ENCODE measurements at places on chromosomes 3 and 15. TPM values are rescaled to one million over a fixed set of nuclear protein-coding genes. Genes with fewer than 3 reads are reported as not detected.
A peak's percentile ranks its signal among the peaks of the same experiment; 100 is the strongest.

DNA sequence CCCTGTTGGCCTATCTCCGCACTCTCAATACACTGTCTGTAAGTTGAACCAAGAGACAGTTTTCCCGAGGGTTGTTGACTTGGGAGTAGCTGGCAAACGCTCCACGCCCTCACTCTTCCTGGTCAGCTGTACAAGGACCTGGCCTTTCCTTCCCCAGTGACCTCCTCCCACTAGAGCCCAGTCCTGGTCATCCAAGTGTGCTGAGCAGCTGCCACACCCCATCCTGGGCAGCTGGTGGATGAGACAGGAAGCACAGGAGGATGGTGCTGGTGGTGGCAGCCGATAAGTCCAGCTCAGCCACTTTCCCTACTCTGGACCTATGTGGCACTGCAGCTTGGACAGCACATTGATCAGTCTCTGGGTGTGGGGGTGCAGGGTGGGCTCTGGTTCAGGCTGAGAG lies 19.8 kb downstream of the PFKFB4 start:
- DNase-seq, result no peak

CCR9 gene
- total RNA-seq, result not detected

- no peak for DNase-seq
Observed at GRCh38 chr3:18403061-18403460, 22.1 kb downstream of the SATB1 start.

DNA sequence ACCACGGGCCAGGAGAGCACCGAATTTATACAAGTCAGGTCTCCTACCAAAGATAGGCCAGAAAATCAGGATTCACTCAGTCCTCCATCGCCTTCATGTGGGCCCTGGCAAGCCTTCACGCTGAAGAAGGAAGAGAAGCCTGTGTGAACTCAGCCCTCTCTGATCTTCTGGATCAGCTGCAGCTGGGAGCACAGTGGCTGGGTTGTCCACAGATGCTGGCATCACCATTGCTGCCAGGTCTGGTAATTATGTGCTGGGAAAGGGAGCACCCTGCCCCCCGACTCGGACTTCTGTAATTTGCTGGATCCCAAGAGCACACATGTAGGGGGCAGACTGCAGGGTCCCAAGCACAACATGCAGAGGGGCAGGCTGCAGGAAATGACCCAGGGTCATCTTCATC lies 12.4 kb upstream of the PDE8A start:
- DNase-seq, result peak; percentile 43

ITIH1 gene
- total RNA-seq, result not detected

SOX2 gene
- total RNA-seq, result not detected

LRRC34 gene
- 3.4 TPM for total RNA-seq

DNA sequence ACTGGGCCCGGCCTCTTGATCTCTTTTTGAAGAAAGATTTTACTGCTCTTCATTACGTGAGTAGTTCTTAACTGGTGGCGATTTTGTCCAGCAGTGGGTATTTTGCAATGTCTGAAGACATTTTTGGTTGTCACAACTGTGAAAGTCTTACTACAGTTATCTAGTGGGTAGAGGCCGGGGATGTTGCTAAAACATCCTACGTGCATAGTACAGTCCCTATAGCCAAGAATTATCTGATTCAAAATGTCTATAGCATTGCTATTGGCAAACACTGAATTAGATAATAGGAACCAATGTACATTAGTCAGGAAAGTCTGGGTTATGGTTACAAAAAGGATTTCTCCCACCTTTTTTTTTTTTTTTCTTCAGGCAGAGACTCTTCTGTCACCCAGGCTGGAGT lies 38.1 kb downstream of the FOXL2 start:
- DNase-seq, result no peak

DNA sequence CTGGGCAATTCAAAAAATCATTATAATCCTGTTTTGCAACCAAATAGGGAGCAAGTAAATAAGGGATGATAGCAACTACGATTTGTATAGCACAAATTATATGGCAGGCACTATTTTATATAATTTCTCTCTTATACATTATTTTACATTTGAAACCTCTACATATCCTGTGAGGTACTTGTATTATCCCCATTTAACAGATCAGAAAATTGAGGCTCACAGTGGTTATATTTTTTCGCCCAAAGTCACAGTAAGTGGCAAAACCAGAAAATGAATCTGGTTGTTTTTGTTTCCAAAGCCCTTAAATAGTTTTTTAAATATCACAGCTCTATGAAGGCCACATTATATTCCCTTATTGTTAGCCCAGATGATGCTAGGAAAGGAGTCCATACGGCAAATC lies 74.3 kb downstream of the MLH1 start:
- no peak for DNase-seq

DNA sequence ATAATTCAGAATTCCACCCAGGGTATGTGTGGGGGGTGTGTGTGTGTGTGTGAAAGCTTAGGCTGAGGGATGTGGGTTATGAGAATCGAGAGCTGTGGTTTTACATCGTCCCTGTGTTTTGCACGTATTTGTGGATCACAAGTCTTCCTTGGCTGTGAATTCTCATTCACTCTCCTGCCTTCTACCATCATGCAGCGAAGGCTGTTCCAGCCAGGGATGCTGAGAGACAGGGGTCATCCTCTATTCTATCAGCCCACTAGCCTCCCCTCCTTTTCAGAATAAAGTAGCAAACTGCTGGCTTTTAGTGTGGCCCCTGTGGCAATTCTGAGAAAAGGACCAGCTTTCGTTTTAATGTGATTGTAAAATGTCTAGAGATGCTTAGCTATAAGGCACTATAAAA lies 460.6 kb upstream of the NR2F2 start:
- no peak for DNase-seq

LRRIQ4 gene
- total RNA-seq, result not detected

DNA sequence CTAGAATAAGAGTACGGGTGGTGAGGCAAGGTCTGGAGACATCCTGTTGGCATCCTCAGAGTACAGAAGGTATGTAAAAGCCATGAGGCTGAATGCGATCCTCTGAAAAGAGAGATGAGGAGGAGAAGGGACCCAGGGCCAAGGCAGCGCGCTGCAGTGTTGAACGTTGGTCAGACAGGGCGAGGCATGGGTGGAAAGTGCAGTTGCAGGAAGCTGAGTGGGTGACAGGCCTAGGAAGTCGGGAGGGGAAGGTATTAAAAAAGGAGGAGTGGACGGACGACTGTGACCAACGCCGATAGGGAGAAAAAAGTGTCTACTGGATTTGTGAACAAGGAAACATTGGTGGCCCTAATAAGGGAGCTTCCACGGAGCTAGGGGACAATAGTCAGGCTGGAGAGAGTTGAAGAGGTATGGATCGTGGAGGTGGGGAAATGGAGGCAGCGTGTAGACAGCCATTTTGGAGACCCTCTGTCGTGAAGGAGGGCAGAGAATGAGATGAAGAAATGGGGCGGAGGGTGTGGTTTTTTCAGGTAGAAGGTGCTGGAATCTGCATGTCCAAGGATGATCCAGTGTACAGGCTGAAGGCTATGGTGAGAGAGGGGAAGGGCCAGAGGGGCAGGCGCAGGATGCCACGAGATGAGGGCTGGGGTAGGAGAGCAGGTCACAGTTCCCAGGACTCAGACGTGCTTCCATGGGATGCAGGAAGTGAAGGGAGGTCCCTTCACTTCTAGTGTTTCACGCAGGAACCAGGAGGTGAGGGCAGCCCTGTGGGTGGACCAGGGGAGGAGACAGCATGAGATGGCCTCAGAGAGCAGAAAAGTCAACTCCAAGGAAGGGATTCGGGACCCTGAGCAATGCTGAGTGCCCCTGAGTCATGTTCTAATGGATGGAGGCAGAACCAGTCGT lies 115.9 kb downstream of the ASB7 start:
- peak; percentile 59 for DNase-seq

- DNase-seq, result no peak
Observed at GRCh38 chr3:23879485-23879884, 37.3 kb downstream of the NKIRAS1 start.

- DNase-seq, result no peak
Observed at GRCh38 chr3:70820397-70820796, 508.0 kb upstream of the MDFIC2 start.

GRCh38 chr3:53083521-53083920 lies 37.6 kb upstream of the SFMBT1 start:
- DNase-seq, result peak; percentile 86

DNA sequence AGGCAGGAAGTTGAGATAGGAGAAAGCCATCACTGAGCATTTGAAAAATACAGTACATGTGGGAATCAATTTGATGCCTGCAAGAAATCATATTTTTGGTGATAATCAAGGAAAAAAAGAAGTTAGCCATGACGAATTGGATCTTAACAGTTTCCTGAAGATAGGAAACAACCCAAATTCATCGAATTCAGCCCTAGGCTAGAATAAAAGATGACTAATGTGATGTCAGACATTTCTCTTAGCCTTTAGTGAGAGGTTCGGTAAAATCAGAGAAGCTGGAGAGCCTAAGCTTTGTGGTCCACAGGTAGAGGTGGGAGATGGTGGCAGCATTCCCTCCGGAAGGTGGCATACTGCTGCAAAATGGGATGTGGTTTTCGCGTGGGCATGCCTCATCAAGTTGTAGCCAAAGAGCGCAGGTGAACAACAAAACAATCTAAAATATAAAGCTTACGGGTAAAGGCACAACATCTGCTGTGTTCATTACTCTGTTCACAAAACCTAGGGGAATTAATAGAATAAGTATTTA lies 144.1 kb upstream of the ALCAM start:
- DNase-seq, result no peak

- no peak for DNase-seq
Observed at GRCh38 chr3:170961616-170962400, 53.4 kb upstream of the EIF5A2 start.

SCN11A gene
- total RNA-seq, result 0.32 TPM

DNAJA4 gene
- total RNA-seq, result 21.4 TPM

GRCh38 chr3:159234306-159234705 lies 432.5 kb downstream of the MFSD1 start:
- DNase-seq, result no peak

DNA sequence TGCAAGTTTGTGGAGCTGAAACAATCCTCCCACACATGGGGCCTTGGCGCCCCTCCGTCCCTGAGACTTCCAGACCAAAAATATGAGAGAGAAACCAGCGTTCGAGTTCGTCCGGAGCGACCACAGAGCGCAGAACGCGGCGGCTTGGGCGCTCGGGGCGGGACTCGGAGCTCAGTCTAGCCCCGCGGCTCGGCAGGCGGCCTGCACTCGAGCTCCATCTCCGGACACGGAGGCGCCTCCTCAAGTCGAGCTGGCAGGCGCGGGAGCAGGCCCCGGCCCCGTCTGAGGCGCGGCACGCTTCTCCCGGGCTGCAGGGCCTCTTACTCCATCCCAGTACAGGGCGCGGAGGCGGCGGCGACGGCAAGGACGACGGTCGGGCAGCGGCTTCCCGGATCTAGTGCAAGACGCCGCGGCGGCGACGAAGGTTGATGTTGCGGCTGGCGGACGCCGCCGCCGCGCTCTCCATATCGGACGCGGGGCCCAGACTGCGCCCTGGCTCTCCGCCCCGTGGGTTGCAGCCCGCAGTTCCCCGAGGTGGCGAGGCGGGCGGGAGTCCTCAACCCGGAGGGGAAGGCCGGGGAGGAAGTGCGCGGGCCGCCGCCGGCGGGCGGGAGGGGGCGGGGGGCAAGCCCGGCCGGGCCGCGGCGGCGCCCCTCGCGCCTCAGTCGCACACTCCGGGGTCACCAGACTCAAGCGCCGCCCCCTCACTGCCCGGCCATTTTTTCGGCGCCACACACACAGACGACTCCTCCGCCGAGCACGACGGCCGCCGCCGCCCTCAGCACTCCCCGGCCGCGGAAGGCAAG lies 674 bp downstream of the MSL2 start:
- DNase-seq, result peak; percentile 93

TUSC7 gene
- total RNA-seq, result not detected

PLA2G4D gene
- total RNA-seq, result not detected

GRCh38 chr3:61520966-61521628 lies 40.3 kb upstream of the PTPRG start:
- DNase-seq, result no peak

SLC24A5 gene
- total RNA-seq, result not detected

DNA sequence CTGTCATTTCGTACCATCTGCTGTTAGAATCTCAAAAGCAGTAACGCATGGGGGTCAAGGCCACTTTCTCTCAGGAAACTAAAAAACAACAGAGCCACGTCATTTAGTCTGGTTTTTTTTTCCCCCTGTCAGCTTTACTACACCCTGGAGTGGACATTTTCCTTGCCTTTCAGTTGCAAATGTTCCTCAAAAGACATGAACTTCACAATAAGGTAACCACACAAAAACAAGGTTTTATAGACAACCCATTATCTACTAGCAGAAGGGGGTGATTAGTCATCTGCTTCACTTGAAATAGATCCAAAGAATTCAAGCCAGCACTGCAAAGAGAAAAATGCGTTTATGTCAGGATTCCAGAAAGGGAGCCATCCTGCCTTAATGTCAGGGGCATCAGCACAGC lies 171.8 kb upstream of the CDIN1 start:
- no peak for DNase-seq

- DNase-seq, result no peak
Observed at GRCh38 chr15:36609793-36610192, 30.4 kb downstream of the CDIN1 start.

LMOD3 gene
- total RNA-seq, result 0.10 TPM

HHLA2 gene
- total RNA-seq, result 0.32 TPM

DNA sequence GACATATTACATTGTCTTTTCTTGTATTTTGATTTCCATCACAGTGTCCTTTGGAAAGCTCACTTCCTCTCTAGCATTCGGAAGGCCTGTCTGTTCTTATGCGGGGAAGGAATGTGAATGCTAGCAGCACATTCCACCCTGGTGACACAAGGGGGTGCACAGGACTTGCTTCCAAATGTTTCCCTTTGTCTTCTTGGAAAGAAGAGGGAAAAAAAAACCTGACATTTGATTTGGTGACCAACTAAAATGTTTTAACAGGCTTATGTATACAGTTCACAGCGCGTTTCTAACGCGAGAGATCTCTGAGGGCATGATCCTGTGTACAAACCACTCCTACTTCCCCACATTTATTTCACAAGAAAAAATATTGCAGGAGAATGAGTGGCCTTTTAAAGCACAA lies 107.6 kb upstream of the FXR1 start:
- no peak for DNase-seq

DNA sequence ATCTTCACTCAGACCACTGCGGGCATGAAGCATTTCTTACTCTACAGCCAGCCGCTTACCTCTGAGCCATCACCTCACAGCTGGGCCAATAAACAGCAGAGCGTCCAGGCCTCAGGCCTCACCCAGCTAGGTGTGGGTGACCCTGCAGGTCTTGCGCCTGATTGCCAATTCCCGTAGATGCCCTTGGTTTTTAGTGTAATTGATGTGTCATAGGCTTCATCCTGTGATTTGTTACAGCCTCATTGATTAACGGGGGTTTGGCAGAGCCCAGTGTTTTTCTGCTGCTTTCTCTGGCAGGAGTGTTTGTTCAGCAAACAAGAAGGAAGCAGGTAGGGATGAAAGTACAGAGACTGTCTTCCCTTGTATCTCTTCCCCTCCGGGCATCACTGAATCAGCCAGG lies 49.6 kb upstream of the BNIP2 start:
- DNase-seq, result no peak

LINS1 gene
- total RNA-seq, result 9.4 TPM

GRCh38 chr3:186930641-186931531 lies 560 bp downstream of the ST6GAL1 start:
- no peak for DNase-seq
